Cerebellar nuclear complex (tissue), 1 donor: ENCODE measurements at places on chromosomes 6 and 20.

- DNase-seq: no peak
Measured at GRCh38 chr6:45652416-45652815, 274.7 kb upstream of the SUPT3H start.

DNA sequence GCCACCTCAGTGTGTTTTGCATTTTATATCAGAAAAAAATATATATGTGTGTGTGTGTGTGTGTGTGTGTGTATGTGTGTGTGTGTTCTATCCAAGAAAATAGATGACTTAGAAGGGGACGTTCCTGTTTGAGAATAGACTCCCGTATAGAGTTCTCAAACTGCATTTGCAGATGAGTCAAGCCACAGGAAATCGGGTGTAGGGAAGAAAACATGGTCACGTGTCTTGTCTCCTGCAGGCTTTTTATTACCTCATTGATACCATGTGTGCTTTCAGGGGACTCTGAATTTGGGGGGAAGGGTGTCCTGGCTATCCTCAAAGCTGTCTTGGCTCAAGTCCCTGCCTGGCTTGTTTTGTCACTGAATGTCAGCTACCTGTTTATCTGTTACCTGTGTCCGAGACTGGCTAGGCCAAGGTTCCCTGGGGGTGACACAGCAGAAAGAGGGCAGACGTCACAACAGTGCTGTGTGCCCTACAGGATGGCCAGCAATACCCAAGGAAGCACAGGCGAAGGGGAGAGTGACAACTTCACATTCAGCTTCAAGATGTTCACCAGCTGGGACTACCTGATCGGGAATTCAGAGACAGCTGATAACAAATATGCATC lies 55.7 kb upstream of the NOP56 start:
- DNase-seq: no peak

DNA sequence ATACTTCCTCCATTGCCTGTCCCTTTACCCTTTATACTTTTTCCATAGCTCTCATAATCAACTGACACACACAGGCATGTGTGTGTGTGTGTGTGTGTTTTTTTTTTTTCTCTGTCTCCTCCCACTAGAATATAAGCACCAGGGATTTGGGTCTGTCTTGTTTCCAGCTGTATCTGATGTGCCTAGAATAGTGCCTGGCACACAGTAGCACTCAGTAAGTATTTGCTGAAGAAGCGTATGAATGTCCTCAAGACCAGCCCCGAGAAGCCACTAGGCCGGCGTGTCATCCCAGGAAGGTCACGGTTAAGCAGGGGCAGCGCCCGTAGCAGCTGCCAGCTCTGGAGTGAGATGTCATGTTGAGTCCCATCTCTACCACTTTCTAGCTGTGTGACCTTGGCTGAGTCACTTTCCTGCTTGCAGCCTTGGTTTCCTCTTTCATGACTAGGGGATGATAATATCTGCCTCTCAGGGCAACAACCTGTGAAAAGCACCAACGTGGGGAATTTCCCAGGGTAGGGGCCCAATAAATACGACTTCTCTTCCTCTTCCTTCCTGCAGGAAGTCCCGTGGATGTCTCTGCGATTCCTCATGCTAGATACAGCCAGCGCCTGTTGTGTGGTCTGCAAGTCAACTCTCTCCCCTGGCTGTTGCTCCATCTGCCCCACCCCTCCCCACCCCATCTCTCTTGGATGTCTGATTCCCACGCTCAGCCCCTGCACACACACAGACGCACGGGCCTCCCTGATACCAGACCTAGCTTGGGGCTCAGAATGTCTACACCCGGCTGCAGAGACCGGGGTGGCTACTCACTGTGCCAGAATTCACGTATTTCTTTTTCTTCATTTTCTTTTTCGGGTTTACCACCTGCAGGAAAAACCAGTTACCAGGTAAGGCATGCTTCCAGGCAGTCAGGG lies 58.1 kb downstream of the RAB44 start:
- no peak for DNase-seq

GRCh38 chr6:158387036-158387435 lies 74.8 kb downstream of the TULP4 start:
- DNase-seq: no peak

GRCh38 chr20:53737396-53738038 lies 143.9 kb upstream of the ZNF217 start:
- DNase-seq: no peak

GRCh38 chr6:90086517-90086916 lies 192.2 kb downstream of the GJA10 start:
- DNase-seq: no peak

- DNase-seq: no peak
Measured at GRCh38 chr6:92690997-92691599, 728.3 kb downstream of the EPHA7 start.

- no peak for DNase-seq
Measured at GRCh38 chr6:156464100-156464878, 312.9 kb upstream of the ARID1B start.

GRCh38 chr20:37274851-37275524 lies 13.4 kb upstream of the GHRH start:
- no peak for DNase-seq

DNA sequence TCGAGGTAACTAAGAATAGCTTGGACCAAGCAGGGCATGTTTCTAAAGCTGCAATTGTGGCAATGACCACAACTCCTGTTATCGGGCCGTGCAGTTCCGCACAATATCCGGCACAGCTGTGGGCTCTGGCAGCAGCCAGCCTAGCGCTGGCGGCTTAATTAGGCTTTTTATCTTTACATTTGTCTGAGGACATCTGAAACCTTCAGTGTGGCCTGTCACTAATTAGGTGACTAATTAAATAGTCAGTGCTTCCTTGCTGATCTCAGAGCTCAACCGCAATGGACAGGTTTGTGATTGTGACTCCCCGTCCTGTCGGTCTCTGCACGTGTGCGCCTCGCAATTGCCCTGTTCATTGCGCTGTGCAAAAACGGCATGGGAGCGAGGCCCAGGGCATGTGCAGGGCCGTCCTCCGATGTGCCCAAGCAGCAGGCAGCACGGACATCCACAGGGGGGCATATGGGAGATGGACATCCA lies 134.8 kb upstream of the INSM1 start:
- no peak for DNase-seq

- DNase-seq: no peak
Measured at GRCh38 chr6:68679399-68679798, 44.3 kb downstream of the ADGRB3 start.

DNA sequence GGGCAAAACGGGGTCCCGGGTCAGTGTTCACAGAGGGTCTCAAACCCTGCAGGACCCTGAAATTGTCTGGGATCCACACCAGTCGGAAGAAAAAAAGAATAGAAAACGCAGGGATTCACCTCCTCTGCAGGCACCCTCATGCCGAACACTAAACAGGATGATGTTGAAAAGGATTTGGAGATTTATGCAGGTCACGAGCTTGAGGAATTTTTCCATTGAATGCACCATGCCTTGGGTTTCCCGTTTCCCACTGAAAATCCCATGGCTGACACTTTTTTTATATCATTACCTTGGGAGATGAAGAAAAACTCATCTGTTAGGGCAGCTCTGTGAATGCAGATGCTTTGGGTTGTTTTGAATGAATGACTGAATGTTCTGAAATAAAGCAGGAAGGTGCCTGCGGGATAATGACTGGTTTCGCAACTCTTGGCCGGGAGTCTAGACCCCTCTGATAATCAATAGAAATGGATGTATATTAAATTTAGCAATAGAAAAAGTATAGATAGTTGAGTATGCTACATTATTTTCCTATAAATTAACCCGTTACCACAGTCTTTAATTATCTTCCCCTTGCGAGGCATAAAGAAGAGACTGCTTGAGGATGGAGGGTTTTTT lies 147.5 kb upstream of the AFDN start:
- DNase-seq: no peak

- no peak for DNase-seq
Measured at GRCh38 chr20:9368893-9369292, 145.5 kb upstream of the LAMP5 start.

- peak; percentile 43 for DNase-seq
Measured at GRCh38 chr6:34425498-34426410, at the start of gene RPS10. RPS10 (minus strand) TSS chr6:34426069; CDS start chr6:34425221, 848 bp downstream.

DNA sequence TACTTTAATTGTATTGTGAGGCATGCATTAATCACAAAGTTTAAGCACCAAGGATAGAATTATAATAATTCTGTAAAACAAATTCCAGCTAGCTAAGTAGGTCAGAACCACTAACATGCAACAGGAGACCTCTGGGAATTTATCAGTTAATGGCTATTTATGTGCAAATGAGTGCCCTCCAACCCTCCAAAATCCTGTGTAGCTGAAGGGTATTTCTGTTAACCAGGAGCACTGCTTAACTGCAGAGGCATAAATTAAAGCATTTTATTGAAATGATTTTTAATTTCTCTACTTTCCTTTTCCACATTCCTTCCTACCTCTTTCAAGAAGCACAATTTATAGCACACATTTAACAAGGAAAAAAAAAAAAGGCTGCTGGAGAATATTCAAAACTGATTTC lies 77.0 kb downstream of the MMS22L start:
- no peak for DNase-seq

- DNase-seq: no peak
Measured at GRCh38 chr6:51778666-51779065, 308.7 kb downstream of the PKHD1 start.

DNA sequence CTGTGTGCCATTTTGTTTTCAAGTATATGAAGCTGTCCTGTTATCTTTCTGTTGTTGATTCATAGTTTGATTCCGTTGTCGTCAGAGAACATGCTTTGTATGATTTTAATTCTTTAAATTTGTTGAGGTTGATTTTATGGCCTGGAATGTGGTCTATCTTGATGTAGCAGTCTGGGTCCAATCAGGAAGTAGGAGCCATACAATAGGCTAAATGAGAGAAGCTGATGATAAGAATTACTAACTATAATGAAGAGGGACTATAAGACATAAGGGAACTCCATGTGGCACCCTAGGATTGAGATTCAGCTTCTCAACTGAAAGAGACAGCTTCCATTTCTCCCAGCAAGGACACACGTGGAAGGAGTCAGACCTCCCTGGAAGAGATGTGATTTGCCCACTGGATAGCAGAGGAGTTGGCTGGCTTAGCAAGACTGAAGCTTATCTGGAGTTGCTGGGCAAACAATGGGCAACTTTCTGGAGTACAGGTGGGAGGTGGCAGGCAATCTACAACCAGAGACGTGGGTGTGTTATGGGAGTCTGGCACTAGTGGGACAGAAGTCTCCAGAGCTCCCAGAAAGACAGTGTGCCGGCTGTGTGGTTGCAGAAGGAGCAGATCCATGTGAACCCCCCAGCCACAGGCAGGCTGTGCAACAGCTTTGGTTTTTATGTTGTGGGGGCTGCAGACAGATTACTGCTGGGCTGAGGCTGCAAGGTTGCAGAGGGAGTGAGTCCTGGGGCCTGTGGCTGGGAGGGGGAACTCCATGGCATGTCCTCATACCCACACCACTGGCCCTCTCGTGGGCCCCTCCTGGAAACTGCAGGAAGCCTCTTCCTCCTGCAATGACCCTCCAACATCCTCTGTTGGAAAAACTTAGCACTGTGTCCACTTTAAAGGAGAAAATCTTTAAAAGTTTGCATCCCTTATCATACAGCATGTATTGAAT lies 7.1 kb downstream of the ZNF831 start:
- no peak for DNase-seq

- DNase-seq: no peak
Measured at GRCh38 chr6:52590152-52590891, 13.5 kb upstream of the TRAM2 start.

GRCh38 chr6:41917528-41917927 lies 3.4 kb downstream of the MED20 start:
- no peak for DNase-seq

- DNase-seq: no peak
Measured at GRCh38 chr6:7513529-7513928, 27.9 kb upstream of the DSP start.

DNA sequence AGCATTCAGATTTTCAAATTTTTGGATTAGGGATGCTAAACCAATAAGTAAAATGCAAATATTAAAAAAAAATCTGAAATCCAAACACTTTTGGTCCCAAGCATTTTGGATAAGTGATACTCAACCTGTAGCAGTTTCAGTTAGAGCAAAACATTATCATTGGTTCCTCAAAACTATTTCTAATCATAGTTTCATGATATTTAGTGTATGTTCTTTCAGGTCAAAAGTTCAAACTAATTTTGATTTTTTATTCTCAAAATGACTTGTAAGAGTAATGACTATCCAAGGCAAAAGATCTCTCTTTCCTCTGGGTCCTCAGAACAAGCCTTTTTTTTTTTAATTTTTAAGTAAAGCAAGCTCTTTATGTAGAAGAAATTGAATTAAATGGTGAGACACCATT lies 64.0 kb upstream of the TFB1M start:
- no peak for DNase-seq

- no peak for DNase-seq
Measured at GRCh38 chr20:50980071-50980681, 21.6 kb downstream of the MOCS3 start.

- DNase-seq: no peak
Measured at GRCh38 chr6:159931112-159931511, 37.8 kb upstream of the IGF2R start.

- no peak for DNase-seq
Measured at GRCh38 chr6:76840041-76840745, 623.1 kb downstream of the HTR1B start.

DNA sequence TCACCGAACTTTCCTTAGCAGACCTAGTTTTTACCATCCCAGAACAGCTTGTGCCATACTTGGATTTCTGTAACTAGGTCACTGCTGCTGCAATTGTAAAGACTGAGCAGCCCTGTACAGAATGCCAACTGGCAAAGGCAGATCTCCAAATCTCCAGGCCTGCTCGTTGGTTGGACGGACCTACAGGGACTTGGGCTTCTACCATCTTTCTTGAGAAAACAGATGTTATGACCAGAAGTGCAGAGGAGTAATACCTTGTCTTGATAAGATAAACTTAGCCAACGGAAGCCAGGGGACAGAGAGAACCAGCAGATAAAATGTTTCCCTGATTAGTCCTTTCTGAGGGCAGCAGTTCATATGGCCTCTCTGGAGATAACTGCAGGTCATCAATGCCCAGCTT lies 304.1 kb downstream of the RFPL4B start:
- no peak for DNase-seq

- DNase-seq: no peak
Measured at GRCh38 chr6:22980446-22980845, 411.1 kb downstream of the HDGFL1 start.

- DNase-seq: no peak
Measured at GRCh38 chr6:31878726-31879125, at the start of gene SLC44A4. SLC44A4 (minus strand) TSS chr6:31878997; CDS start chr6:31878980, 17 bp downstream.

- no peak for DNase-seq
Measured at GRCh38 chr6:142412658-142413057, 110.9 kb downstream of the ADGRG6 start.

DNA sequence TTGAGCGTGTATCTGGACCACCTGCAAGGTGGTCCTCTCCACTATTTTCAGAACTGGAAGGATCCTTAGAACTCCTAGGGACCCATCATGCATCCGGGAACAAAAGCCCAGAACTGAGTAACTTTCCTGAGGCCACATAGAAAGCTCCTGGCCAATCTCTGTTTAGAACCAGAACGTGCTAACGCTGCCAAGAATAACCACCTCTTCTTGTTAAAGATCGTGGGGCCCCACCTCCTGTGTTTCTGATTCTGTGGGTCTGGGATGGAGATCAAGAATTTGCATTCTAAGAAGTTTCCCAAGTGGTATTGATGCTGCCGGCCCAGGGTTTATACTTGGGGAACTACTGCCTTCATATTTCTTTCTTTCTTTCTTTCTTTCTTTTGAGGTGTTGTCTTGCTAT lies 13.3 kb downstream of the CD40 start:
- DNase-seq: no peak
